ENCODE measurements at places on chromosomes 2 and 18.

DNA sequence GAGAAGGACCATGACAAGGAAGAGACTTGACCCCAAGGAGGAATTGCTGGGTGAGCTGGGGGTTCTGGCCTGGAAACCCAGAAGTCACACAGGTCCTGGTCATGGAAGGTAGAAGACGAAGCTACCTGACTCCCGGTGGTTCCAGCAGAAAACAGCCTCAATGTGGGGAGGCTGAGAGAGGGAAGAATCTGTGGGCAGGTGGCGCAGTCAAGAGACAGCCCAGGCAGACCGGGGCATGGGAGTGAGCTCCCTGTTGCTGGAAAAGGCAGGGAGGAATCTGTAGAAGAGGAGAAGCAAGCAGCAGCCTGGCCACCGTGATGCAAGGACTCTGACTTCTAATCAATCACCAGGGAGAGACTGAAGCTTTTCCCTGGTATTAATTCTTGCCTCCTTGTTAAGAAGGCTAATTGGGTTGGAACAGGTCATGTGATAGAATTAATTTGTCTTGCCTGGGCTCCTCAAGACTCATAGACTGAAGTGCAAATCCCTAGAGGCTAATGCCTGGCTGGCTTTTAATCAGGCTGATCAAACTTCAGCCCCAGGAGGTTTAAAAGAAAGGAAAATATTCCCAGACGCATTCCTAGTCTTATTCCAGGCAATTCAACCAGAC, 30.1 kb downstream of the CNGA3 start:
- DNase-seq = no peak

- DNase-seq = no peak
Observed at GRCh38 chr2:120403261-120403660, 57.3 kb downstream of the INHBB start.

- DNase-seq = no peak
Observed at GRCh38 chr2:118562144-118562543, 285.3 kb downstream of the EN1 start.

DNA sequence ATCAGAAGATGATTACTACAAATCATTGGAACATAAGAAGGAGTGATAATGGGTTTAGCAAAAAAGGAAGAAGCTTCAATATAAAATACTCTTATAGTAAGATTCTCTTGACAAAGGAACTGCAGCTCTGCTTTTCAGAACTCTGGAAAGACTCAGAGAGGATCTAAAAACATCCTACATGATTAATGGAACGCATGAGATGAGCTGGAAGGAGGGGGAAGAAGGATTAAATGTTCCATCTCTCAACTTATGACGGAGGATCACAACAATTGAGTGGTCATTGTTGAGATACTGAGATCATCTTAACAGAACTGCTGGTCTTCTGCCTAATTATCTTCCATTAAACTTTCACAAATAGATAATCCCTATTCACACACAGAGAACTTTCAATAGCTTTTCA, 267.5 kb upstream of the SLC8A1 start:
- DNase-seq = no peak

- DNase-seq = no peak
Observed at GRCh38 chr2:224650815-224651439, 65.2 kb downstream of the CCDC195 start.

DNA sequence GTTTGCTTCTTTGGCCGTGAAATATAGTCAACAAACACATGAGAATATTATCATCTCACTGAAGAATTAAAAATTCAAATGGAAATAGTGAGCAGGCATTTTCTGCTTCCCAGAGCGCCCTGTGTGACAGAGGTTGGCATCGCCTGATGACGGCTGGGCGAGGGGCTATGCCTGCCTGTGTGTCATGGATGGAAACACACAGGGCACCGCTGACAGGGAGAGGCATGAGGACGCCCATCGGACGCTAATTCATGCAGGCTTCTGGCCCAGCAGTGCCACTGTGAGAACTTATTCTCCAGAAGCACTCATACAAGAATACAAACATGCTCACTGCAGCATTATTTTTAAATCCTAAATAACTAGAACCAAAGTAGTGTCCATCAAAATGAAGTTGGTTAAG, 61.4 kb upstream of the OTOS start:
- DNase-seq = no peak

GRCh38 chr2:104853534-104854497, at the start of gene POU3F3:
Gene POU3F3, plus strand, starts transcription at chr2:104854115. Its CDS starts 1,396 bp downstream, at chr2:104855511.
- peak; percentile 62 for DNase-seq

GRCh38 chr2:235859651-235860050, 308.5 kb downstream of the GBX2 start:
- DNase-seq = no peak

- DNase-seq = no peak
Observed at GRCh38 chr2:7929281-7929680, 752.6 kb upstream of the ID2 start.

DNA sequence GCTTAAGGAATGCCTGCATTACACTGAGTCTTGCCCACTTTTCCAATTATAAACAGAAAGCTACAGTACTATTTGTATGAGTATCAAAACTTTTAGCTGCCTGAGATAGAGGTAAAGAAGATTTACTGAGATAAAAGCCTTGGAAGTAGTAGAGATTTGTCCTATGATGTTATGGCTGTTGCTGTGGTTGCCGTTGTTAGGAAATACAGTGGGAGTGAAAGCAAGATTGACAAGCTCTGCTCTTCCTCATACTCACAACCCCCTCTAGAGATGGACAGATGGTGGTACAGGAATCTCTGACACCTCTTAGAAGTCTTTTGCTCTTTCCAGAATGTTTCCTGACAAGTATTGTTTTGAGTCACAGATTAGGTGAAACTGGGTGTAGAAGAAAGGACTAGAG, 242.5 kb downstream of the RPIA start:
- peak; percentile 15 for DNase-seq

GRCh38 chr2:191243154-191243553, 2.0 kb upstream of the MYO1B start:
- DNase-seq = no peak

DNA sequence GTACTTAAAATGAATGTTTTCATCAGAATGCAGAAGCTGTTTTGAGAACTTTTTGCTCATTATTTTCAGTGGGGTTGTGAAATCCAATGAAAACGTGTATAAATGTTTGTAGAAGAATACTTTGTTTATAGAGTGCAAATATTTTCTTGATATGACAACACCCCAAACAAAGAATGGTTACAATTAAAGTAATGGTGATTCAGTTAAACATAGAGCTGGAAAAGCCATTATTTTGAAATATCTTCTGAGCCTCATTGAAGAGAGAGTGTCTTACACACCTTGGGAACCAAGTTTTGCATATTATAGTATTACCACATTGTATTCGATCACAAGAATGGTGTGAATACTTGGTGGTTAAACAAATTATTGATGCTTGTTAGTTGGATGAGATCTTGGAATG, 48.7 kb downstream of the SPTBN1 start:
- DNase-seq = no peak

GRCh38 chr18:35422237-35422636, 45.1 kb upstream of the ZNF396 start:
- no peak for DNase-seq

DNA sequence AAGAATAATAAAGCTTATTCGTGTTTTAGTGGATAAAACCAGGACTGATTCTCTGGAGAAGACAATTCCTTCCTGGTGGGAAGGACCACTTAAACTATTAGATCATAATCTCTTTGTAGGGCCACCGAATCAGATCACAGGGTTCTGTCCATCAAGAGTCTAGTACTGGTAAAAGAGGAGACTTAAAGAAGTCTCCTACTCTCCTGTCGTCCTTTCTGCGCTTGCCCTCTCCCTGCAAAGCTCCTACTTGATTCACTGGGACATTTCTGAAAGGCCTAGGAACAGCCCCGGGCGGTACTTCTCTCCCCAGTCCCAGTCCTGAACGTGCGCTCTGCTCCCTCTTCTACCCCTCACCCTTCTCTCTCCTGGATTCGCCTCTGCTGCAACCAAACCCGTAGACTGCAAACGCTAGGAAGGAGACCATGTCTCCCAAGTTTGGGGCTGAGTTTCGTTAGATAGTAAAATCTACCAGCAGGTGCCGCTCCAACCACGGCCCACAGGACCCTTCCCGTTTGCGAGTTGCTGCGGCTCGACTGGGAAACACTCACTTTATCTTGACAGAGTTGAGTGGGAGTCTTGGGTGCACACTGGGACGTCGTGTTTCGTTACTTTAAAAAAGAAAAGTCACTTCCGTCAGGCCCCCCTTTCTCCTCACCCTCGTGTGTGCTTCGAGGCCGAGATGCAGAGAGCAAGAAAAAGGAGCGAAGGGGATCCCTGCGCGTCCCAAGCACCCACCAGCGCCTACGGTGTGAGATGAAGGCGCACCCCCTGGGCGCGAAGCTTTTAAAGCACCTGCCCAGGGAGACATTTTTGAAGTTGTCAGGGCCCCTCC, 923 bp downstream of the FIGLA start:
- peak; percentile 89 for DNase-seq

DNA sequence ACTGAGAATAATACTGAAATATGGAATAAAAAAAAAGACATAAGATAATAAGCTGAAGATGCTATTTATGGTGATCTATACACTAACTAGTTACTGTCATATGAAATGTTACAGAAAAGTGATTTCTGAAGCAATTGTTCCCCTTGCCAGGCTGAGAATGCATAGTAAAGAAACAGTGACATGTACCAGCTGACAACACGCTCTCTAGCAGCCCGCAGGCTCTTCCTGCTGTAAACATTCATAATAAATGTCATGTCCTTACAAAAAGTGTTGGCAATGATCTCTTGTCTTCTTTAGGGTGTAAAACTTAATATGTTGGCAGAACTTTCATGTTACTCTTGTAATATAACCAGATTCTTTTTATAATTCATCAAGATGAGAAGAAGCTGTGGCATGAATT, 1171.3 kb downstream of the DSC3 start:
- no peak for DNase-seq

DNA sequence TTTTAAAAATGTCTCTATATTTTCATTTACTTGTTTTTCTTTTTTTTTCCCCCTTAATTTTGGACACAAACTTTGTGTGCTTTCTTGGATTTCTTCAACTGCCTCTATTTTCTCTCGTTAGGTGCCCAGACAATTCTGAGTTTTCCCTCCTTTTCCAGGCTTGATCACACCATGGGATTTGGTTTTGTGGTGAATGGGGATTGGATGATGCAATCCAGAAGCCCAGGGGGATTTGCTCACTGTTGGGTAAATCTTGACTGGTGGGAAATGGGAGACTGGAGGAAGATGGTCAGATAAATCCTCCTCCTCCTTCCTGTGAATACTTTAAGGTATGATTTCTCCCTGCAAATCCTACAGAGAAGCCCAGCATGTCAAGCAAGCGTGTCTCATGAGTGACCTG, 19.5 kb upstream of the PAX8 start:
- no peak for DNase-seq
